ENCODE measurements at places on chromosomes 11 and 22.

- DNase-seq, result peak; percentile 56
These were observed 19.1 kb downstream of the ARHGAP42 start for GRCh38 chr11:100706179-100706578.

- DNase-seq, result no peak
These were observed 2.7 kb downstream of the DCDC1 start for GRCh38 chr11:31366795-31367194.

- DNase-seq, result peak; percentile 81
These were observed 12.2 kb upstream of the OR52D1 start for GRCh38 chr11:5476186-5476819.

DNA sequence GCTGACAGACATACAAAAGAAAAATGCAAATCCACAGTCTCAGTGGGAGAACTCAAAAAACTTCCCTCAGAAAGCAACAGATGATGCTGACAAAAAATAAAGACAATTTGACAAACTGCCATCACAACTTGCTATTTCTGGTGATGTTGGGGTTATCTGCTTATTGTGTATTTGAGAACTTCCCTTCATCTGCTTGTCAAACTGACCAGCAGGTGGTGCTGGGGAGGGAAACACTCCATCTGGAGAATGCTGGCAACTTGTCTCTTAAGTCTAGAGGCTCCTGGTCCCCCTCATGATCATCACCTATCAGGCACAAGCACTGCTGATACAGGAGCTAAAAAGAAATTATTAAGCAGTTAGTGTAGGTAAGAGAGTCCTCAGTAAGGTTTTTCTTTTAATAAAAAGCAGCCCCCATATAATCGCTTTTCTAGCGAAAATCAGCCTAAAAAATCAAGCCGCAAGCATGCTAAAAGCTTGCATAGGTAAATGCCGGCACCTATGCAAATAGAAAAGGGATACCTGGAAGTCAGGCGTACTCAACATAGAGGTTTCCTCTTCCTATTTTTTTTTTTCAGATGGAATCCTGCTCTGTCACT lies 9.8 kb upstream of the FAM111B start:
- DNase-seq, result peak; percentile 64

GRCh38 chr22:38282397-38282796 lies 9.6 kb upstream of the TMEM184B start:
- DNase-seq, result peak; percentile 20

GRCh38 chr11:70597751-70598625 lies 199.7 kb downstream of the CTTN start:
- DNase-seq, result no peak

DNA sequence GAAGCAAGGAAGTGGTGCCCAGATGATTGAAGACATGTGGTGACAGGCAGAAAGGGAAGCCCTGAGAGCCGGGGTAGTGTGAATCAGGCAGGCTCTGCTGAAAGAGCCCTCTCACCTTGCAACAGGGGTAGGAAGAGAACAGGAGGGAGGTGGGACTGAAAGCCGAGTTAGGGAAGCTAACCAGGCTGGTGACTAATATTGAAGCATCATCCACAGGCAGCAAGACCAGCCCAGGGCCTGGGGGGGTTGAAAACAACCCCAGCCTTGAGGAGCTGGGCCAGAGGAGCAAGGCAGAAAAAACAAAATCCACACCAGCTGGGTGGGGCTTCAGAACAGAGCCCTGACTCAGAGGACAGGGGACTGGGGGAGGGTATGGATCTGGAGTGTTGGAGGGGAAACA lies 35.0 kb upstream of the CRTAM start:
- DNase-seq, result no peak

GRCh38 chr11:1854949-1855885 lies 2.3 kb downstream of the LSP1 start:
- DNase-seq, result no peak

- DNase-seq, result no peak
These were observed 14.3 kb upstream of the C11orf96 start for GRCh38 chr11:43927925-43928707.

GRCh38 chr11:111983187-111983986 lies 41.8 kb upstream of the DLAT start:
- DNase-seq, result no peak

DNA sequence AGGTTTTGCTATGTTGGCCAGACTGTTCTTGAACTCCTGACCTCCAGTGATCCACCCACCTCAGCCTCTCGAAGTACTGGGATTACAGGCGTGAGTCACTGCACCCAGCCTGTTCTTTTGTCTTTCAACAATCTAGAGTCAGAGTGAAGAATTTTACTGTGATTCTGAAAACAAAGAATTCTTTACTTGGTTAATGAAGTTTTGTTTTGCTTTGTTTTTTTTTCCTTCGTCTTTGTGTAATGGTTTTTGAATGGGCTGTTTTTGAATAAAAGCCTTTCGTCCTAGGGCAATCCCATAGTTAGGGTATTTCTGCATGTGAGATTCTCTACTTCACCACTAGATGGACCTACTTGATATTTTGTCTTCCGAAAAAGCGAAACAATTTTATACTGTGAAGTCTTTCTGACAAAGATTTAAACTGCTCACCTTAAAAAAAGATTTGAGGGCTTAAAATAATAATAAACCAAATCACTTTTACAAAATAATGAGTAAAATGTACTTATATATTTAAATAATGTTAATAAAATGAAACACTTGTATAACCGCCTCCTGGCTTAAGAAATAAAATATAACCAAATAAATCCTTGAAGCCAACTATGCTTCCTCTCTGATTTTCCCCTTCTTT lies 43.4 kb upstream of the SC5D start:
- DNase-seq, result peak; percentile 76

GRCh38 chr11:77450227-77450626 lies 23.7 kb downstream of the PAK1 start:
- DNase-seq, result no peak

GRCh38 chr22:39966470-39966869 lies 6.3 kb downstream of the TMA7B start:
- DNase-seq, result no peak

- DNase-seq, result no peak
These were observed 61.3 kb downstream of the DENND5A start for GRCh38 chr11:9203691-9204311.

- peak; percentile 78 for DNase-seq
These were observed 16.1 kb upstream of the RELT start for GRCh38 chr11:73359930-73360742.

DNA sequence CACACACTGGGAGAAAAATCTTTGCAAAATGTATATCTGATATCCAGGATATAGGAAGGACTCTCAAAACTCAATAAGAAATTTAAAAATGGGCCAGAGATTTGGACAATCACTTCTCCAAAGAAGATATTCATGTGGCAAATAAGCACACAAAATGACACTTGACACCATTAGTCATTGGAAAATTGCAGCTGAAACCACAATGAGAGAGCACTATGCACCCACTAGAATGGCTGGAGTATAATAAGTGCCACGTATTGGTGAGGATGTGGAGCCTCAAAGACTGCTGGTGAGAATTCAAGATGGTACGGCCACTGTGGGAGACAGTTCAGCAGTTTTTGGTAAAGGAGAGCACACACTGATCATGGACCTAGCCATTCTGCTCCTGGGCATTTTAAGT lies 12.8 kb upstream of the OSBPL5 start:
- peak; percentile 44 for DNase-seq

DNA sequence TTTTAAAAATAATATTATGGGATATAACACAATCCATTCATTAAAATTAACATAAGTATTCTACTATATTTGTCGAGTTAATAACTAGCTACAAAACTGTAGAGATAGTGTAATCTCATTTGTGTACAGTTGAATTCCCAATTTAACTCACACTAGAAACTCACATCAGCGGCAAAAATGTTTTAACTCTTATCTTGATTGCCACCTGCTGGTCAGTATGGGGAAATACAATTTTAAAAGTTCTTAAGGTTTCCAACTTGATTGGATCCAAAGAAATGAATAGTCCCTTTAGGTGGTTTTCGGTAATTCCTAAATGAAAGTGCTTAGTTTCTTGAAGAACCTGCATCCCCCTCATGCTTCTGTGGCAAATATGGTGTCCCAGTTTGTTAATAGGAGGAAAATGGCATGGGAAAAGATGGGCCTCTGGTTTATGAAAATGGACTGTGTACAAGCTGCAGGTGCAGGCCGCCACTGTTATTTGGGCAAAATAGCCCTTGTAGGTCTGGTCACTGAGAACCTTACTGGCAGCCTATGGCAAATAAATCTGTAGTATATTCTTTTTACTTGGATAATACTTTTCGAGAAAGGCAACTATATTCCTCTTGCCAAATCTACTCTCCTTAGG lies 33.7 kb upstream of the SLC17A6 start:
- DNase-seq, result peak; percentile 71

- DNase-seq, result no peak
These were observed 57.8 kb upstream of the FIBIN start for GRCh38 chr11:26936109-26936508.

- no peak for DNase-seq
These were observed 168.6 kb upstream of the UBASH3B start for GRCh38 chr11:122486793-122487495.

DNA sequence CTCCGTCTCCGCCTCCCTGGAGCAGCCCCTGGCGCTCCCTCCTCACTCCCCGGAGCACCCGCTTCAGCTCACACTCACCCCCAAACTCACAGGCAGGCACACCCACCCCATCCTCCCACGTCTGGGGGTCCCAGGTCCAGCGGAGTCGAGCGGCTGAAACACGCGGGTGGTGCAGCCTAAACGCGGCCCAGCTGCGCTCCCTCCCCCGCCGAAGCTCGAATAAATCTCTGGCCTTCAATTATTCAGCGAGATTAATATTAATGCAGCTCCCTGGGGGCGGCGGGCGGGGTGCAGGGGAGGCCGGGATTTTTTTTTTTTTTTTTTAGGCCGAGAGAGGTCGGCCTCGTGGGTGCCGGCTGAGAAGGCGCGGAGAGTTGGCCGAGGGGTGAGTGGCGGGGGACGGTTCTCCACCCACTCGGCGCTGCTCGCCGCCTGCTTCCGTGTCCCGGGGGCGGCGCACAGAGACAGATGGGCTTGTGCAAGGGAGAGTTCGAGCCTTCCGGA lies 524 bp upstream of the SLC1A2 start:
- DNase-seq, result peak; percentile 34

DNA sequence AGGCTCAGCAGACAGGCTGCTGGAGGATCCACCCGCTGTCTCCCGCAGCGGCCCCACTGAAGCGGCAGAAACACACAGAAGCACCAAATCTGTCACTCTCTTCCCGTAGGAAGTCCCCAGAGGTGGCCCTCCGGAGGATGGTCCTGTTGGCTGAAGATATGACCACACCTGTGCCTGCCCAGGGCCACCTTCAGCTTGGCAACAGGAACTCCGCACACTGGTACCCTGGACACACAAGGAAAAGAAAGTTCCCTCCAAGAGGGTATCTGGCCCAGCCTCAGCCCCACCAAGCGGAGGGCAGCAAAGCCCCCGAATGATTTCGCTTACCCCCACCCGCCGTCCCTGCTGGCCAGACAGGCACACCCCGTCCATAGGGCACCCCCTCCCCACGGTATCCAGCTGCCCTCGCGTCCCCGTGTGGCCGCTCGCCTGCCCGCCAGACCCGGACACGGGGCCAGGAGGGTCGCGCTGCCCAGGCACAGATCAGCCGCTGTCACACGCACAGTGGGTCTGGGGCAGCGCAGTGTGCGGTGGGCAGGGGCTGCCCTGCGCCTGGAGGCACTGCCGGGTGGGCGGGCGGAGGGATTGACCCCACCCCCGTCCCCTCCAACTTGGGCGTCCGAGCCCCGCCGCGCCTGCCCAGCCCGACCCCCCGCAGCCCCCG lies 7.0 kb downstream of the RASSF7 start:
- peak; percentile 67 for DNase-seq

- DNase-seq, result no peak
These were observed 349.8 kb upstream of the PITPNB start for GRCh38 chr22:28268850-28269249.

DNA sequence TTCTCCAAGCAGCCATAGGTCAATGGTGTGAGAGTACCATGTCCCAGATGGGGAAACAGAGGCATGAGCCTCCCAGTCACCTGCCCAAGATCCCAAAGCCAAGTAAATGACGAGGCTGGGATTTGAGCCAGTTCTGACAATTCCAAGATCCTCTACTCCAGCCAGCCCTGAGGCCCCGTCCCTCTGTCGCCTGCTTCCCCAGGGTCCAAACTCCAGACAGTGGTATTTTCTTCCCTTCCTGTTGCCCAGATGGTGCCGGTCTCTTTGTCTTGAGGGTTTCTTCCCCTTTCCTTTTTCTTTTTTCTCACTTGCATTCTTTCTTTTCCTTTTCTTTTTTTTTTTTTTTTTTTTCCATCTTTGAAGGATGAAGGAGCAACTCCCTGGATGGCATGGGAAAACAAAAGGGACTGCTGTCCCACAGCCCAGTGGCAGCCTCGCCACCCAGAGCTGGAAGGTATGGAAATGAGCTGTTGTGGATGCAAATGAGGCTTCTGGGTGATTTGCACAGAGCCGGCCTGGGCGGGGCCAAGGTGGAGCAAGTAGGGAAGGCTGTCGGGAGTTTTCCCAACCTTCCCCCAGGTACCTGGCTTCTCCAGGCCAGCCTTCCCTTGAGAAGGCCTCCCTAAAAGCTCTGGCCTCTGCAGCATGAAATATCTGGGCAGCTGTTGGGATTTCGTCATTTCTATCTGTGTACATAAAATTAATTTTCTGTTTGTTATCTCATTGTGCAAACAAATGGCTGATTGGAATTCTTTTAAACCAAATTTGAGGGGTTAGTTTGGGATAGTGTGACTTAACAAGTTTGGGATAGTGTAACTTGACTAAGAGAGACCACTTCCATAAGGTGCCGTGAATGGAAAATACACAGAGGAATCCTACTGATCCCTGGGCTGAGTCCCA lies 146.8 kb downstream of the MN1 start:
- no peak for DNase-seq

DNA sequence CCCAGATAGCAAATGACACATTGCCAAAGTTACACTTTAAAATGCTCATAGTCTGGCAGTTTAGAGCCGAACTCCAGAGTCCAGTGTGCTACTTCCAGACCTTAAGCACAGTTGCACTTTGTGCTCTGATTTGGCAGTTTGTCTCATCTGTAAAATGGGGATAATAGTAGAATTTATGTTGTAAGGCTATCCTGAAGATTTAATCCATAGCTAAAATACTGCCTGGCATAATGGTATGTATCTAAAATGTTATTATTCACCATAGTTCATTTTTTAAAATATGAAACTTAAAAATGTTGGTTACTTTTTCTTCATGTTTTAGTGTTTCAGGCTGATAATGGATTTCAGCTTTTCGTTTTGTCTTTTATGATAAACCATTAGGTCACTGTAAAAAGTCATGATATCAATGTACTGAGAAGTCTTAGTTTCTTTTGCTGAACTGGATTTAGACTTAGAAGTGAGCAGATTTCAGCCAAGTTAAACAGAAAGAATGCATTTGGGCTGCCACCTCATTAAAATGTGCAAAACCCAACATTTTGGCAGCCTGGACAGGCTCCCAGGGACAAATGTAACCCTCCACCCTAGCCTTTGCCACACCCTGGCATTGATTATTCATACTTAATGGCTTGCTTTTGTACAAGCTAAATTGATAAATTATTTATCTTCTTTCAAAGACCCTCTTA lies 933 bp downstream of the OLFML1 start:
- DNase-seq, result no peak

DNA sequence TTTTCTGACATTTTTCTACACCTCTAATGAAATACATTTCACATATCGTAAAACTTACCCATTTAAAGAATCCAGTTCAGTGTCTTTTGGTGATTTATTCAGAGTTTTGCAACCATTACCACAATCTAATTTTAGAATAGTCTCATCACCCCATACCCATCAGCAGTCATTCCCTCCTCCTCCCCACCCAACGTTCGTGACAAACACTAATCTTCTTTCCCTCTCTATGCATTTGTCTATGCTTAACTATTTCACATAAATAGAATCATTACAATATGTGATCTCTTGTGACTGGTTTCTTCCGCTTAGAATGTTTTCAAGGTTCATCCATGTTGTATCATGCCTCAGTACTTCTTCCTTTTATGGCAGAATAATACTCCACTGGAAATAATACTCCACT lies 9.5 kb downstream of the TTC28 start:
- no peak for DNase-seq

- no peak for DNase-seq
These were observed 133.0 kb downstream of the PLEKHA7 start for GRCh38 chr11:16881074-16881709.
